ENCODE measurements at places on chromosomes 4 and X. TPM values are rescaled to one million over a fixed set of nuclear protein-coding genes. Genes with fewer than 3 reads are reported as not detected.

GRCh38 chr4:173464481-173464880 is 65.5 kb downstream of the HAND2 start:
- no peaks in the 10 kb centered on the region for H3K4me1 ChIP-seq
- H3K36me3 ChIP-seq: no peaks in the 10 kb centered on the region
- no peak for DNase-seq
- H3K4me3 ChIP-seq: no peak overlapping the region
- no peaks in the 10 kb centered on the region for H3K27me3 ChIP-seq

- peak overlapping the region; percentile 92 for H3K27ac ChIP-seq
- H3K4me3 ChIP-seq: peak overlapping the region; percentile 82
- H3K4me1 ChIP-seq: no peaks in the 10 kb centered on the region
- no peaks in the 10 kb centered on the region for H3K36me3 ChIP-seq
These were observed 708 bp downstream of the ARAP2 start for GRCh38 chr4:36243355-36244256.

GRCh38 chr4:138977524-138977923 is 38.1 kb upstream of the NOCT start:
- no peak for DNase-seq
- H3K36me3 ChIP-seq: no peaks in the 10 kb centered on the region
- H3K27ac ChIP-seq: no peak overlapping the region
- no peak overlapping the region for H3K4me3 ChIP-seq

- H3K27ac ChIP-seq: no peak overlapping the region
- no peak overlapping the region for H3K4me3 ChIP-seq
- H3K27me3 ChIP-seq: no peaks in the 10 kb centered on the region
- no peaks in the 10 kb centered on the region for H3K4me1 ChIP-seq
- no peak for DNase-seq
These were observed 24.8 kb upstream of the EOLA2 start for GRCh38 chrX:149962859-149963757.

DNA sequence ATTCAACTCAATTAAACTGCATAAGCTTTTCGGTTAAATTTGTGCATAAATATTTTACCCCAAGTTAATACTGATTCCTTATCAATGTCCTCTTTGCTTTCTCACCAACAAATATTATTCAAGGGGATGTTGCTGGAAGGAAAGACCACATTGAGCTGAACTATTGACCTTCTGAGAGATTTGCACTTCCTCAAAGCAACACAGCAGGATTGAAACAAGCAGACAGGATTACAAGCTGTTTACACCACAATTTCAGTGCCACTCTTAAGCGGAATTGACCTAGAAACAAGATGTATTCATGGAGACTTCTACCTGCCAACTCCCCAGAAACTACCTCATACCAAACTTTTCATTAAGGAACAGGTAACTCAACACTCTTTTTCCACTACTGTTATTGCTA is 96.5 kb upstream of the DUSP21 start:
- DNase-seq: no peak
- no peak overlapping the region for H3K4me3 ChIP-seq
- H3K27ac ChIP-seq: no peak overlapping the region
- H3K4me1 ChIP-seq: no peaks in the 10 kb centered on the region
- H3K27me3 ChIP-seq: no peaks in the 10 kb centered on the region
- no peaks in the 10 kb centered on the region for H3K36me3 ChIP-seq

DNA sequence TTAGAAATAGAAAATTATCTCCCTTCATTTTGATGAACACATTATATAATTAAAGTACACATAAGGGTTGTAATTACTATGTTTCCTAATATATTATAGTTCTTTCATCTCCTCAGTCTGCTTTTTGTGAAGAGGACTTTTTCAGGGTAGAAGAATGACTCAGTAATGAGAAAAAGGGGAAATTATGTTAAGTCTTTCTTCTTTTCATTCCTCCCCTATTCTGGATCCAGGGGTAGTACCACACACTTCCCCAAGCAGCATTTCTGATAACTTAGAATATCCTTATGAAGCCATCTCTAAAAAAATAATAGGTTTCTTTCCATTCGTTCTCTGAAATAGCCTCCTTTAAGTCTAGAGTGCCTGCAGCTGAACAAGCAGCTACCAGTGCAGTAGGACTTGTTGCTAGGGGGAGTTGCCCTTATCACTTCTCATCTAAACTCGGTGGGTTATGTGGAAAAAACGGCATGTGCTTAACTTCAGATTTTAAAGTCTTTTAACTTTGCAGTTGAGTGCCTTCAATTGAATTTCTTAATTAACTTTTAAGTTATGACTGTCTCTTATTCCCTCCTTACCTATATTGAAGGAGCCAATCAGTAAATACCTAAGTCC is 184.8 kb downstream of the ARHGAP24 start:
- DNase-seq: no peak
- no peak overlapping the region for H3K4me3 ChIP-seq
- H3K27me3 ChIP-seq: no peaks in the 10 kb centered on the region
- H3K4me1 ChIP-seq: no peaks in the 10 kb centered on the region

DNA sequence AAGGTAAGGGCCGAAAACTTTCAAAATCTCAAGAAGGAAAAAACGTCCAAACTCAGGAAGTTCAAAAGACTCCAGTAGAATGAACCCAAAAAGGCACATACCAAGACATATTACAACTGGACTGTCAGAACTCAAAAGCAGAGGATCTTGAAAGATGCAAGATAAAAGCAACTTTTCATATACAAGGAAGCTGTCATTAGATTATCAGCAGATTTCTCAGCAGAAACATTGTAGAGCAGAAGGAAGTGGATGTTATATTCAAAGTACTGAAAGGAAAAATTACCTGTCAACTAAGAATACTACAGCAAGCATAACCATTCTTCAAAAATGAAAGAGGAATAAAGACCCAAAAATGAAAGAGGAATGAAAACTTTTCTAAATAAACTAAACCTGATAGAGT is 224.9 kb downstream of the FAT4 start:
- no peaks in the 10 kb centered on the region for H3K36me3 ChIP-seq
- H3K4me3 ChIP-seq: no peak overlapping the region
- H3K27me3 ChIP-seq: no peaks in the 10 kb centered on the region

GRCh38 chrX:12149670-12150407 is 11.6 kb downstream of the FRMPD4 start:
- no peaks in the 10 kb centered on the region for H3K4me1 ChIP-seq
- H3K4me3 ChIP-seq: no peak overlapping the region
- H3K27me3 ChIP-seq: no peaks in the 10 kb centered on the region
- DNase-seq: no peak
- H3K36me3 ChIP-seq: no peaks in the 10 kb centered on the region

DNA sequence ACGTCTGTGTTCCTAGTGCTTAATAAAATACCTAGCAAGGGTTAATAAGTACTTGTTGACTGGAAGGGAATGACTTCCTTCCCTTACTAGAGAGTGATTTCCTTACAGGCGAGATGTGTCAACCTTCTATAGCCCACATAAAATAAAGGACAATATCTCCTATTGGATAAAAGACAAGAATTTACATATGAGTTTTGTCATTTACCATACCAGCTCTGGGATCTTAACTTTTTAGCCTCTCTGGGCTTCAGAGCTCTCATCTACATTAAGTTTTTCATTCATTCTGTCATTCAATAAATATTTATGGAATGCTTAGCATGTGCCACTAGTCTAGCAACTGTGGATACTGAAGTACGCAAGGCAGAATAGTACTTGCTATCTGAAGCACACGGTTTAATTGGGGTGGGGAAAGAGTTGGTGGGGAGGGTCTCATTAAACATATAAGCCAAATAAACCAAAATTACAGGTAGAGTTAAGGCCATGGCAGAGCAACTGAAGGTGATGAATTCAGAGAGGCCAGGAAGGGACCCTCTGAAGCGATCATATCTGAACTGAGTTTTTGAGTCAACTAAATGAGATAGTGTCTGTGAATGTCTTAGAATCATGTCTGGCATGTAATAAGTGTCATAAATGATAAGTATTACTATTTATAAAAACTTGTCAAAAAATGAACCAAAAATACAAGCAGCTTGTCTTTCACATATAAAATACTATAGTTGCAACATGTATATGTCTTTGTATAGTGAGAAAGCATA is 91.6 kb upstream of the BMP2K start:
- H3K36me3 ChIP-seq: no peaks in the 10 kb centered on the region
- no peak overlapping the region for H3K4me3 ChIP-seq
- no peak overlapping the region for H3K27ac ChIP-seq
- no peaks in the 10 kb centered on the region for H3K27me3 ChIP-seq

DNA sequence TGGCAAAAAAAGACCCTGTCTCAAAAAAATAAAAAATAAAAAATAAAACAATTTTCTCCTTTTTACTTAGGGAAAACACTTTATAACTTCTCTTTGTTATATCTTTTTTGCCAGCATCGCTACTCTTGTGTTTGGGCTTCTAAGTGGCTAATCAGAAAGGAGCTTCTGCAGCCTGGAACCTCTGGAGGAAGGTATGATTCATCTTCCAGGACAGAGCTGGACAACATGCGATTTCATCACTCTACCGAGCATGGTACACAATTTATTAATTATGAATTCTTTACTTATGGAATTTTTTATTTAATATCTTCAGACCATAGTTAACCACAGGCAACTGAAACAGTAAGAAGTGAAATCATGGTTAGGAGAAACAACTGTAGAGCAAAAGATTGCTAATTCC is 1254.3 kb upstream of the AGA start:
- H3K4me1 ChIP-seq: no peaks in the 10 kb centered on the region
- no peaks in the 10 kb centered on the region for H3K36me3 ChIP-seq
- H3K27me3 ChIP-seq: no peaks in the 10 kb centered on the region

DNA sequence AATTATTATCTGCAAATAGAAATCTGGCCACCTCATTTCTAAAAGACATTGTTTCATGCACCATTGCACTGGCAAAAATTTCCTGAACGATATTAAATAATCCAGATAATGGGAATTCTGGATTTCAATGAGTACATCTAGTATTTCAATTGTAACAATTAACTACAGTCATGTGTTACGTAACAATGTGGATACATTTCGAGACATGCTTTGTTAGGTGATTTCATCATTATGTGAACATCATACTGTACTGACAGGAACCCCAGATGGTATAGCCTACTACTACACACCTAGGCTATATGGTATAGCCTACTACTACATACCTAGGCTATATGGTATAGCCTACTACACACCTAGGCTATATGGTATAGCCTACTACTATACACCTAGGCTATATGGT is 14.8 kb downstream of the LAMTOR3 start:
- DNase-seq: no peak
- H3K4me3 ChIP-seq: no peak overlapping the region
- H3K4me1 ChIP-seq: no peaks in the 10 kb centered on the region
- peaks cover 6% of the 10 kb centered on the region for H3K36me3 ChIP-seq
- no peak overlapping the region for H3K27ac ChIP-seq
- H3K27me3 ChIP-seq: no peaks in the 10 kb centered on the region

DNA sequence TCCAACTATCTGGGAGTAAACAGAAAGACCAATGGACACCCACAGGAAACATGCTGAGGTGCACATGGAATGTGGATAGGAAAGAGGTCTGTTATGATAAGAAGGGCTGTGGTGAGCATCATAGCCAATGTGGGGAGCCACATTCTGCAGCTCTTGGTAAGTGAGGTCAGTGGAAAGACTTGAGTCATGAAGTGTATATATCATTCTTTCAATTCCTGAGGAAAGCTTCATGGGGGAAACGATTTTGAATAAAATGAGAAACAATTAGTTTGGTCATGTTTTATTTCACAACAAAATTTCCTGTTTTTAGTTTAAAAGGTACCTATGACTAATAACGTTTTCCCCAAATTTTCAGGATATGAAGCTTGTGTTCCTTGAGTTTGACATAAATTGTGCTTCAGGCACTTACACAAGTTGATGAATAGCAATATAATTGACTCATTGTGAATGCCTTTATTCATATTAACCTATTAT is 41.4 kb upstream of the RASSF6 start:
- no peaks in the 10 kb centered on the region for H3K4me1 ChIP-seq
- no peak overlapping the region for H3K4me3 ChIP-seq

DNA sequence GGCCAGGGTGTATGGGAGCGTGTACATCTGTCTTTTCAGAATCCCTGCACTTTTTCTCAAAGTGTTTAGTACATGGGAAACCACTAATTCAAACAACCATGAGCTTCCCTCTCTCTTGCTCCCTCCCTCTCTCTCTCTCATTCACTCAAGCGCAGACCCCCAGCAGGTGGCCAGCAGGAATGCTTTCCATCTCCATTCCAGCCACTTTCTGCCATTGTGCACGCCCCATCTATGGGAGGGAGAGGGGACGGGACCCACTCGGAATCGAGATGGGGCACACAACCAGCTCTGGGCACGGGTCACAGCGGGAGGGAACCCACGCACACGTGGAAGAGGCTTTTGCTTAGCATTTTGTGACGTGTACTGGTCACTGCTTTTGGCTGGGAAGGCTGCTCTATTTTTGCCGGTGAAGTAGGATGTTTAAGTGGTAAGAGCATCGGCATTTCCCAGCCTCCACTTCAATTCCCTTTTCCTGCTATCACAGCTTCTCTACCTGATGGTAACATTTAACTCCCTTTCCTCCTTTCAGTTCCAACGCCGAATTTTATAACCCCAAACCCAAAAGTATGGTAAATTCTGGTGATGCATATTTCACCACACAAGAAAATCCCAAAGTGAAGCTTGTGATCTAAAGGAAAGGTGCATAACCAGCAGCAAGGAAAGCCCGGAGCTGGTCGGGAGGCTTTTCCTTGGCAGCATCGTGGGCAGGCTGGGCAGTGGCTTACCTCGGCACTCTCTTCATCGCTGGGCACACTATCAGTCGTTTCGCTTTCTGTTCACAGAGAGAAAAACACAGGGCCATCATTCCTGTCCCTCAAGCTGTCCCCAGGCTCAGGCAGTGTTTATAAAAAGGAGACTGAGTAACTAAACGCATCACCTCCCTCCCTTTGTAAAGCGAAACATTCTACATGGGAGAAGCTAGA is 84.1 kb downstream of the IRF2 start:
- H3K27me3 ChIP-seq: no peaks in the 10 kb centered on the region
- H3K27ac ChIP-seq: no peak overlapping the region
- no peak overlapping the region for H3K4me3 ChIP-seq
- H3K36me3 ChIP-seq: peaks cover 4% of the 10 kb centered on the region
- H3K4me1 ChIP-seq: no peaks in the 10 kb centered on the region

GRCh38 chrX:9518051-9518450 is 53.2 kb downstream of the TBL1X start:
- H3K27me3 ChIP-seq: no peaks in the 10 kb centered on the region
- H3K36me3 ChIP-seq: no peaks in the 10 kb centered on the region

- no peak for DNase-seq
- H3K4me1 ChIP-seq: no peaks in the 10 kb centered on the region
- H3K36me3 ChIP-seq: no peaks in the 10 kb centered on the region
- H3K4me3 ChIP-seq: no peak overlapping the region
These were observed 1.6 kb upstream of the ZC4H2 start for GRCh38 chrX:64977830-64978229.

DNA sequence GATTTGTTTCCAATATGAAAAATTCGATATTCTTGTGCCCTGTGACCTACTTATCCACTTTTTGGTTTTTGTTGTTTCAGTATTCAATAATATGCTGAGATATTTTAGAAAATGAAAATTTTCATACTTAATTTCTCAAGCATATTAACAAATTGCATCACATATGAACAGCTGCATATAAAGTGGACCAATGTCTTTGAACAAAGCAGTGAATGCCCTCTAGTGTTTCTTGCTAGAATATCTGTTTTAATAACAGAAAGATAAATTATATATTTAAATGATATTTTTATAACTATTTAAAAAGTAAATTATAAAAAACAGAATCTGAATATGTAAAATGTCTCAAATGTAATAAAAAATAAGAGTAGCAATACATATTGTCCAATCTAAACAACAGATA is 31.7 kb upstream of the INTU start:
- H3K4me3 ChIP-seq: no peak overlapping the region
- no peak for DNase-seq
- H3K27ac ChIP-seq: no peak overlapping the region
- H3K36me3 ChIP-seq: no peaks in the 10 kb centered on the region
- no peaks in the 10 kb centered on the region for H3K4me1 ChIP-seq

MAGIX gene
- total RNA-seq: 12.4 TPM

SLC34A2 gene
- total RNA-seq: 7.0 TPM

TCEANC gene
- total RNA-seq: 4.6 TPM

REELD1 gene
- total RNA-seq: 0.98 TPM

SNX12 gene
- total RNA-seq: 31.4 TPM

GRIA2 gene
- total RNA-seq: 2.3 TPM
